CD8-positive, alpha-beta T cell (primary cell): ENCODE measurements at places on chromosomes 6 and 20.

DNA sequence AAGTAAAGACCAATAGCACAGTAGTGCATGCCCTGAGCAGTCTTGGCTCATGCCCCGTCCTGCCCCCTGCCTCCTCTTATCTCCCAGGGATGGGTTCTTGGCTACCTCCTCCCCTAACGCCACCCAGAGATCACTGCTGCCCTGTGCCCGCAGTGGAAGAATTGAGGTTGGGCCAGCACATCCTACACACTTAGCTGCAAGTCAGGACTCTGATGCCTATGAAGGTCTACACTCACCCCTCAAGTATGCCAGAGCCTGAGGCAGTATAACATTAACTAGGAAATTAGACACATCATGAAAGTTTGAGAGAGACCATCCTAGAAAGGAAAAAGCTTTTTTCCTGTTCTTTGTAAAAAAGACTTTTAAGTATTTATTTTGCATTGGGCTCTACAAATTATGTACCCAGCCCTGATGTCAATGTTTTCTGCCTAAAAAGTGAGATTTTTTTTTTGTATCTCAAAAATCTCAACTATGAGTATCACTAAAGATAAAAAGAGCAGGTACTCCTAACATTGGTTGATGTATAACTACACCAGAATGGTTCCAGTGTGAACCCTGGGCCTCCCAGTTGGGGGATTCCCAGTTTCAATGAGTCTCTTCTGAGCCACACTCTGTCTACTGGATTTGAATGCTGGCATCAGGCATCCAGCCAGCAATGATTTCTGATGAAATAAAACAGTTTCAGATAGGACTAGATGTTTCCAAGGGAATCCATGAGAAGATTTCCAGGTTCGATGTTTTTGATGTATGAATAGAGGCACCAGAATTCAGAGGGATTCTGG is 115.4 kb downstream of the ISM1 start:
- no peak for DNase-seq

- no peak for DNase-seq
Observed at GRCh38 chr20:51631011-51631950, 88.8 kb upstream of the NFATC2 start.

GRCh38 chr20:49868964-49869363 is 46.4 kb downstream of the SPATA2 start:
- DNase-seq = no peak

DNA sequence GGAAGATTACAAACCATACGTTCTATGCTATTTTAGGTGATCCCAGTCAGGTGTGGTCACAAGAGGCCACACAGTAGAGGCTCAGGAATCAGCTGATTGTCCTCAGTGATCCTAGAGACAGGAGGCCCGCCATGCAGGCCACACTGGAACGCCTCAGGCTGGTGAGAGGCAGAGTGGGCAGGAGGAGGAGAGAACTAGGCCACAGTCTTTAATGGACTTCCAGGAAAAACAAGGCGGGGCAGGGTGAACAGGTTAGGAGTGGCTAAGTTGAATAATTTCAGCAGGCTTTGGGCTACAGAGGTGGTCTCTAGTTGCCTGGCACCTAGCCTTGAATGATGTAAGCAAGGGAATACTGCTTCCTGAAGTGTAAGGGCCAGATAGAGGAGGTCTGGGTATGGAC is 101.2 kb downstream of the GMDS start:
- DNase-seq = no peak

DNA sequence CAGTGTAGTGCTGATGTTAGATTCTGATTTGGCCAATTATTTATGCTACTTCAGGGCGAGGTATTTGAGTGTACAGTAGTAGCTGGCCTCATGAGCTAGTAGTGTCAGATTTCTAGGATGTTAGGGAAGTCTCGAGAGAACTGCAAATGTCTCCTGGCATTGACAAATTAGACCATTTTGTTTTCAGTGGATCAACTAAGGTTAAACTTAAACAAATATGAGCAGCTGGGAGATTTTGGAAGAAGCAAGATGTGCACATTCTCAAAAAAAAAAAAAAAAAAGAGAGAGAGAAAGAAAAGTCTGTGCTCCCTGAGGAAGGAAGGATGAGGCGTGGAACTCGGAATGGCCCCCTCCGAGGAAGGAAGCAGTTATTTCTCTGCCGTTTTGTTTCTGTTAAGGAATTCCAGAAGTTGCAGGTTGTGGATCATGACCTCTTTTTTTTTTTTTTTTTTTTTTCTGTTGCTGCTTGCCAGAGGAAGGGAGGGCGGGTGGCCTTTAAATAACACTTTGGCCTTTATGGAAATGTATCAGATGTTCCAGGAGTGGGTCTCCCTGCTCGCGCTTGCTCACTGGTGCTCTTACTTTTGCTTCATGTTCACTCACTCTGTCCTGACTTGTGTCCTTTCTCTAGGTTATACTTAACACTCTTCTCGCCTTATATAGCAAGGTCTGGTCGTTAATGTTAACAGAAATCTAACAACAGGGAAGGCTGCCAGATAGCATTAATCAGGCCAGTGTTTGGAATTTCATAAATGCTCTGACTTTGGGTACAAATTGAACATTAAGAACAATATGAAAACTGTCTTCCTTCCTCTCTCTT is 124.4 kb downstream of the TCP11 start:
- DNase-seq = no peak
